ENCODE measurements at places on chromosomes 16 and 17.

- DNase-seq, result no peak
Observed at GRCh38 chr17:43706235-43706634, 44.5 kb upstream of the MEOX1 start.

GRCh38 chr16:55341681-55342080 lies 17.7 kb downstream of the IRX6 start:
- no peak for DNase-seq

DNA sequence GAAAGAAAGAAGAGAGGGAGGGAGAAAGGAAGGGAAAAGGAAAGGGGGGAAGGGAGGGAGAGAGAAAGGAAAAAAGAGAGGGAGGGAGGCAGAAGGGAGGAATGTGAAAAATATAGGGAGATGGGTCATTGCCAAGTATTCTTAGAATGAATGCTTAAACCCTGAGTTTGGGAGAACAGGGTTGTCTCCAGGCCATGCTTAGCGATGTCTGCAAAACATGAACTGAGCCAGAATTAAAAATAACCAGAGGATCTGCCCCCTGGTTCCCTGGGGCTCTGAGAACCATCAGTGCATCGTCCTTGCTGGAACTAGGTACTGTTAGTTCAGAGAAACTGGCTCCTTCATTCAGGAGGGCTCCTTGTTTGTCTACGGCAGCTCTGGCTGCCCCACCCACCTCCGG lies 170.4 kb downstream of the IRX5 start:
- DNase-seq, result no peak

- DNase-seq, result no peak
Observed at GRCh38 chr17:82805823-82806222, 34.0 kb downstream of the ZNF750 start.

GRCh38 chr17:30947796-30948195 lies 23.0 kb upstream of the RNF135 start:
- DNase-seq, result no peak

DNA sequence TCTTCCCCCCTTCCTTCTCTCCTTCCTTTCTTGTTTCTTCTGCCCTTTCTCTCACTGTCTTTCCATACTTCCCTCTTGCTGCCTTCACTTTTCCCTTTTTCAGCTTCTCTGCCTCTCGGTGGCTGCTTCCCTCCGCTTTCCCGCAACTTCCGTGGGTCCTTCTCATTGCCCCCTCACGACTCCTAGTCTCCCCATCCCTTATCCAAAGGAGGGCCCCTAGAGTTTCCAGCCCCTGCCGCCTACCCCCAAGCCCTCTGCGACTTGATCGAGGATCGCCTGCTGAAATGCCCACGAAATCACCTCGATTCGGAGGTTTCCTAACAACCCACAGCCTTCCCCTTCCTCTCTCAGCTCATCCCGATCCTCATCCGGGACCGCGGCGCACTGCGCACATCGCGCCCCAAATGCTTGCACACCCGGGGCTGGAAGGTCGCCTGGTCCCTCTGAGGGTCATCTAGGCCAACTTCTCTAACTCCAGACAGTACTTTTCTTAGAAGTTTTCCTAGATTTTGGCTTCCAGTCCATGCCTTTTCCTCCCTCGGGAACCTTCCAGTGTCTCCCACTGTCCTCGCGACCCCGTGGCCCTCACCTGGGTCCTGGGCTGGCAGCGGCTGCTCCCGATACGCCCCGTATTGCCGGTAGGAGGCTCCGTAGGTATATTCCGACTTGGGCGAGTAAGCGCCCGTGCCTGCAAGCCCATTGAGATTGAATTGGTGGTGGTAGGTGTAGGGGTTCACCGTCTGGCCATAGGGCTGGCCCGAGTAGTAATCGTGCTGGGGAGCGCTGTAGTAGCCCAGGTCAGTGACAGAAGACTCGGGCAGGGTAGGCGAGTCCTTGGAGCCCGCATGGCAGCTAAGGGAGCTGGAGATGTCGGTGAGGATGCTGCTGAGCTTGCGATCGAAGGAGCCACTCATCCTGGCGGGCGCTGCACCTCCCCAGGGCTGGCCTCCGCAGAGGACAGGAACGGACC lies 654 bp downstream of the DLX3 start:
- DNase-seq, result no peak

- no peak for DNase-seq
Observed at GRCh38 chr17:78890498-78890897, 12.5 kb downstream of the CEP295NL start.

DNA sequence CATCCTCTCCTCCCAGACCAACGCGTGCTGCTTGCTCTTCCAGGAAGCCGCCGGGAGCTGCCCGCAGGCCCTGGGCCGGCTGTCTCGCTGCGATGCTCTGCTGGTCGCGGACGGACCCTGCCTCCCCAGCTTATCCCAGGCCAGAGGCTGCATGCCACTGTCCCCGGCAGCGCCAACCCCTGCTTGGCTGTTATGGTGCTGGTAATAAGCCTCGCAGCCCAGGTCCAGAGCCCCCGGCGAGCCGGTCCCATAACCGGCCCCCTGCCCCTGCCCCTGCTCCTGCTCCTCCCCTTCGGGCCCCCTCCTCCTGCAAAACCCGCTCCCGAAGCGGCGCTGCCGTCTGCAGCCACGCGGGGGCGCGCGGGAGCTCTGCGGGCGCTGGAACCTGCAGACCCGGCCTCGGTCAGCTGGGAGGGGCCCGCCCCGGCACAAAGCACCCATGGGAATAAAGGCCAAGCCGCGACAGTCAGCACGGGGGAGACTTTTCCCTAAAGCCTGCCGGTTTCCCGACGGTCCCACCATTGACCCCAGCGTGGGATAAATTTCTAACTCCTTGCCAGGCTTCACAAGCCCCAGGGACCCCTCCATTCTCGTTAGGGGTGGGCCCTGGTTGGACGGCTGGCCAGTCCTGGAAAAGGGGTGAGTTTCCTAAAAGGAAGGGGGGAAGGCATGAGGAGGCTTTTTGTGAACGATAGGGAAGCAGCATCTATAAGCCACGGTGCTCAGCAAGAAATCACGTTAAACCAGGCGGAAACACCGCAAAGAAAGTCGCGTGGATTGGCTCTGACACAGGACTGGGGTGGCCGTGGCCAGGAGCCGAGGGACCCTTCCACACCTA lies 11.2 kb downstream of the ENPP7 start:
- peak; percentile 86 for DNase-seq

DNA sequence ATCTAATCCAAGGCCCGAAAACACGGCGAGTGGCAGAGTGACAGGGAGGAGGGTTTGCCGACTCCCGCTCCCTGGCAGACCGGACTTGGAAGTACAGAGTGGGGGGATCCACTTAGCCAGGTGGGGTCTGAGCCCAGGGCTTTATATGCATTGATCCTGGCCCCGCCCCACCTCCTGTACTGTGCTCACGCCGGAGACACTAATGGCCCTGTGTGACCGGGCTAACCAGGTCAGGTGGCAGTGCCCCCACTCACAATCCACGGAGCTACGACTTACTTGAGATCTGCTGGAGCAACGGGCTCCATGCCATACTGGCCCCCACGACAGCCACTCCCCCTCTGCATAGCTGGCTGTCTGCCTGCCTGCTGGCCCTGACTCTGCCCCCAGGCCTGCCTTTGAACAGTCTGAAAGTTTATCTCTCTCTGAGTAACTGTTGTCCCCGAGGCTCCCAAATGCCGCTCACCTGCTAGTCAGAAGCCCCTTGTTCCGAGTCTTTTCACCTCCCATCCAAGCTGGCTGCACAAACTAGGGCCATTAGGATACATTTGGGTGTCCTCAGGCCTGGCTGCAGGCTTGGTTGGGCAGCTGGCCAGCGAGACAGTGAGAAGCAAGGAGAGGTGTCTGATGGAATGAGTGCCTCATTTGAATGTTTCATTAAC lies 28.0 kb downstream of the CACNA1G start:
- no peak for DNase-seq

- DNase-seq, result no peak
Observed at GRCh38 chr17:3666516-3666915, 1.9 kb downstream of the TAX1BP3 start.

- DNase-seq, result no peak
Observed at GRCh38 chr17:67863624-67864247, 38.4 kb downstream of the BPTF start.

GRCh38 chr17:17564896-17565295 lies 26.6 kb downstream of the PEMT start:
- no peak for DNase-seq

DNA sequence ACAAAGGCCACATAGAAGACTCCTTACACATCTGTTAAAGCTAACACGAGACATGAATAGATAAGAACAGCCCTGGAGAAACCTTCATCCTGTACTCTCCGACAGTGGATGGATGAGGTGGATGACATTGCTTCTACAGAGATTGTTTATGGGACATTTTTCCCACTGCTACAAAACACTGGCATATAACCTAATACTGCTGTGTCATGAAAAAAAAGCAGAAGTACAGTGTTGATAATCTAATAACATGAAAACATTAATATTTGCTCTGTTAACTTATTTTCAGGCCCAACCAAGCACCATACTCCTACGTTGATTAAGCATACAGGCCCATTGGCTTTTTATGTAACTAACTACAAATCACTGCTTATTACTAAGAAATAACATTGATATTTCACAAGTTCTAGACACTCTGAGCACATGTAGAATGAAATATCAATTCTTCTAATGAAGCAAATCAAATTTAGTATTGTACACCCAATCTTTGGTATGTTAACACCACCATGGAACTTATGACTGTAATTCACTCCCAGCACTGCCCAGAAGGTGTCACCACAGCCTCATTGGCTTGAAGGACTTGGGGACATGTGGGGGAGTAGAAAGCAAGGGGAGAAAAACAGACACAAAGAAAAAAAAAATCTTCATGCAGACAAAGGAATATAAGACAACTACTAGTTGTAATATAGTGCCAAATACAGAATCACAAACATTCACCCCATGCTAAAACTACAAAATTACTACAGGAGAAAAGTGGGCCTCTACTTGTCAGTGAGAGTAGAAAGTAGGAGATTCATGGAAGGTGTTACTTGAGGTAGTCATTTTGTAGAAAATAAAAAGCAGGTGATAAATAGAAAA lies 330.0 kb upstream of the PMFBP1 start:
- DNase-seq, result peak; percentile 56

DNA sequence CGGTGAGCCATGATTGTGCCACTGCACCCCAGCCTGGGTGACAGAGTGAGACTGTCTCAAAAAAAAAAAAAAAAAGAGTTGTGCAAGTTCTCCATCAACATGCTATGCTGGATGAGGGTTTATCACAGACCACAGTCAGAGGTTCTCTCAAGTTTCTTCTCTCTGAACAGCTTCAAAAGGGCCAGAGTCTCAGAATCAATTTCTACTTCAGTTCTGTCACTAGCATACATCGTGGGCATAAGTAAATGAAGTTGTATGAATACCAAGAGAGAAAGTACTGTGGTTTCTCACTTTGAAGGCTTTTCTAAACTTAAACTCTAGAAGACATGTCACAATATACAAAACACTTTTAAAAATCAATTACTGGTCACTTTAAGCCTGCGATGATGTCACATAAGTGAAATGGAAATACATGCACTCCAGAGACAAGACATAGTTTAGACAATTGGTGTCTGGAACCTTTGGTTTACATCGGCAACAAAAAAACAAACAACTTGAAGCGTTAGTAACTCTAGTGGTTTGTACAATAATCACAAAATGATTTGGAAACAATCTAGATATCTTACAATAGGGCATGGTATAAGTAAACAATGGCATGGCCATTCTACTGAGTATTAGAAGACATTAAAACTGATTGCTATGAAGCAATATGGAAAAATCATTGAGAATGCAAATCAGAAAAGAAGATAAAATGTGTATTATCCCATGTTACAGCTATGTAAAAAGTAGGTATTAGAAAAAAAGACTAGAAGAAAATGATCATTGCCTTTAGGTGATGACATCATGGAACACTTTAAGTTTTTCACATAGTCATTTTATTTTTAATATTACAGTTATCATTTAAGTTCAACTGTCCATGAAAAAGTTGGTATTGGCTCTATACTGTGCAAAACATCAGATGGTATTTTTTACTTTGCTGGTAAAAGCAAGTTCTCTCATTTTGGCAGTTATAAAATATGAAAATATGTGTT lies 232.3 kb downstream of the ZFHX3 start:
- no peak for DNase-seq

GRCh38 chr17:2064520-2064971 lies 9.6 kb downstream of the HIC1 start:
- DNase-seq, result no peak

- DNase-seq, result peak; percentile 36
Observed at GRCh38 chr17:72733619-72734282, 358.7 kb downstream of the SLC39A11 start.

DNA sequence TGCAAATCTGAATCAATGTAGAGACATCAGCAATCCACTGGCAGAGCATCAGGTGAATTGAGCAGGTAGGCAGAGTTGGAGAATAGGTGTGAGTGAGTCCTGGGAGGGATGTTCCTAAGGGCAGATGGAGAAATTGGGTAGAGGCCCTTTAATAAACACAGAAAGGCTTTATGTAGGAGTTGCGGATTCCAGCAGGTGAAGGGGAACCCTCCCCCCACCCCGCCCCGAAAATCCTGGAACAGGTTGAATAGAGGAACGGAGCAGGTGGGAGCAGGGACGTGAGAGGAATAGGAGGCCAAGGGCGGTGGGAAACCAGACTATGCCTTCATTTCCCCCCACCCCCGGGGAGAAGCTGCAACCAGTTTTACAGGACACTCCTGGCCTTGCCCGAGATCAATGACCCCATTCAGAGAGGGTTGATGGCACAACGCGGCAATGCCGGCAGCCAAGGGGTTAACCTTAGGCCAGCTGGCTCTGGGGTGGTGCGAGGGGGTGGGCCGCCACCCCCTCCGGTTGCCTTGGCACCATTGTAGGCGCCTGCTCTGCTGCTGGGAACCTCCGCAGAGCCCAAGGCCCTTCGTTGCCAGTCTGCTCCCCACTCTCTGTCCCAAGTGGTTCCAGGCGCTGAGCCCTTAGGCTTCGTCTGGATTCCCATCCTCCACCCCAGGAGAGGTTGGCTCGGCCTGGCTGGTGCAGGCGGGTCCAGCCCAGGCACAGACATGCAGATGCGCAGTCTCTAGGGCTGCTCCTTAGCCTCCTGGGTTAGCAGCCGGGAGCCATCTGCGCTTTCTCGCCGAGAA lies 814 bp upstream of the RUNDC3A start:
- DNase-seq, result peak; percentile 67

DNA sequence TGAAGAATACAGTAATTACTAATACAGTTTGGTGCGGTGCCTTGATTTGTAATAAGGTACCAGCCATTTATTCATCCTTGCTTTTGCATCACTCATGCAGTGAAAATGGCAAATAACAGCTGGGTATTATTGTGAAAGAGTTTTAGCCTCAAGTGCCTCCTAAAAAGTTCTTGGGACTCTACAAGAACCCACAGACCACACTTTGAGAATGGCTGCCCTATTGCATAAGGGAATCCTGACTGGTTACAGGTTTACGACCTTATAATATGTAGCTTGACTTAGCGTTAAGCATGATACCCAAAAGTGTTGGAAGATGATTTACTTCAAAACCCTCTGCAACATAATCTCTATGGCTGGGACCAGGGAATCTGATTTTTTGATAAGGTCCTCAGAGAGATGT lies 4.2 kb downstream of the MYH13 start:
- no peak for DNase-seq

GRCh38 chr17:38542286-38542685 lies 63.5 kb downstream of the SRCIN1 start:
- no peak for DNase-seq

- DNase-seq, result peak; percentile 55
Observed at GRCh38 chr17:7932949-7933348, 943 bp downstream of the CNTROB start.

- no peak for DNase-seq
Observed at GRCh38 chr17:83080579-83080857, 1.1 kb downstream of the METRNL start.

GRCh38 chr17:17570140-17570797 lies 21.2 kb downstream of the PEMT start:
- DNase-seq, result peak; percentile 72

- no peak for DNase-seq
Observed at GRCh38 chr17:49986396-49987289, 8.4 kb downstream of the DLX3 start.

- DNase-seq, result no peak
Observed at GRCh38 chr16:660132-660458, 7.8 kb upstream of the RHOT2 start.

Data from HuH-7.5 (cell line).